Aorta (tissue), 5 donors: ENCODE measurements at places on chromosomes 13 and 19. TPM values are rescaled to one million over a fixed set of nuclear protein-coding genes. Genes with fewer than 3 reads are reported as not detected.

DNA sequence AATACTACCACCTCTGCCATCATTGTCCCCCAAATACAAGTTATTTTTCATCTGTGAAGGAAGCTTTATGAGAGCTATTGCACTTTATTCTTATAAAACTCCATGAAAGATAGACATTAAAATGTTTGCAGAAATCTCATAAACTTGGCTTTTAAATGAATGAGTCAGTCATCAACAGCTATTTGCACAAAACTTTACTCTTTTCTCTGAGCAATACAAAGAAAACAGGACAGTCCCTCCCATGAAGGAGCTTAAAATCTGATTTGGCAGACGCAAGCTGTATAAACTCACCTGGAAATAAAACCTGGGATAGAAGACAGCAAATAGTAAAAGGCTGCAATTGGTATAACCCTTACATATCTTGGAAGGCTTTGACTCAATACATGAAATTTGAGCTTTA, 16.6 kb upstream of the RCBTB1 start:
- H3K27ac ChIP-seq = no peak overlapping the region
- no peaks in the 10 kb centered on the region for H3K4me1 ChIP-seq
- no peak for DNase-seq
- no peaks in the 10 kb centered on the region for H3K36me3 ChIP-seq
- no peak overlapping the region for H3K4me3 ChIP-seq

- peak; percentile 65 for DNase-seq
- no peaks in the 10 kb centered on the region for H3K27me3 ChIP-seq
- no peaks in the 10 kb centered on the region for H3K36me3 ChIP-seq
- H3K27ac ChIP-seq = no peak overlapping the region
Measured at GRCh38 chr19:50607874-50608785, 31.6 kb downstream of the SYT3 start.

DNA sequence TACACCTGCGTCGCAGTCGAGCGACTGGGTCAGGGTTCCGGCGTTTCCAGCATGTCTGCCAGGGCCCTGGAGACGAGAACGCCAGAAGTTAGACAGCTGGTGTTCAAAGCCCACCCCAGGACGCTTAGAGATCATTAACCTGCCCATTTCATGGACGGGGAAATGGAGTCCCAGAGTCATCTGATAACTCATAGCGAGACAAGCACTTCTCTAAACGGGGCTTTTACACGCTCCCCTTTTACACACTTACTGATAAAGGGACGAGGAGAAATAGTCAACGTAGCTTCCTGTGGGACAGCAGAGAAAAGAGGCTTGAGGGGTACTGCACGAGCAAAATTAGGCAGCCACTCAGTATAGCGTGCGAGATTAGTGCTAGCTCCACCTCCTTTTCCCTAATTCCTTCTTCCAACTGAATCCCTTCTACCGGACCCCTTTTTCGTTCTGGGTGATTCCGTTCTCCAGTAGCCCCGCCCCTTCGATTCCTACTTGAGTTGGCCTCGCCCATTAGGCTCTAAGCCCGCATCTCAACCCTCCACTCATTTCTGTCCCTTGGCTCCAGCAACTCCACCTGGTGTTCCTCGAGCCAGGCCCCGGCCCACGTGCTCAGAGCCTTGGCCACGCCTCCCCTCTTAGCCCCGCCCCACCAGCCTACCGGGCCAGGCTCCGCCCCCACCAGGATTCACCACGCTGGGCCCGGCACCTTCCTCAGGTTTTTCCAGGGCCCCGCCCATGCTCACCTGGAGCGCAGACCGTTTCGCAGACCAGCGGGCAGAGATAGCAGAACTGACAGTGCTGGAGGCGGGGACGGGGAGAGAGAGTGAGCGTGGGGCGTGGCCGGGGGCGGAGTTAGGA, 3.7 kb downstream of the HRC start:
- no peak overlapping the region for H3K27ac ChIP-seq
- H3K4me1 ChIP-seq = no peaks in the 10 kb centered on the region
- H3K4me3 ChIP-seq = no peak overlapping the region
- H3K27me3 ChIP-seq = no peaks in the 10 kb centered on the region
- peak; percentile 87 for DNase-seq

GRCh38 chr13:105428811-105429210, 1106.7 kb downstream of the EFNB2 start:
- no peak overlapping the region for H3K4me3 ChIP-seq
- no peaks in the 10 kb centered on the region for H3K36me3 ChIP-seq
- no peaks in the 10 kb centered on the region for H3K27me3 ChIP-seq
- no peak for DNase-seq
- H3K4me1 ChIP-seq = no peaks in the 10 kb centered on the region
- no peak overlapping the region for H3K27ac ChIP-seq

DNA sequence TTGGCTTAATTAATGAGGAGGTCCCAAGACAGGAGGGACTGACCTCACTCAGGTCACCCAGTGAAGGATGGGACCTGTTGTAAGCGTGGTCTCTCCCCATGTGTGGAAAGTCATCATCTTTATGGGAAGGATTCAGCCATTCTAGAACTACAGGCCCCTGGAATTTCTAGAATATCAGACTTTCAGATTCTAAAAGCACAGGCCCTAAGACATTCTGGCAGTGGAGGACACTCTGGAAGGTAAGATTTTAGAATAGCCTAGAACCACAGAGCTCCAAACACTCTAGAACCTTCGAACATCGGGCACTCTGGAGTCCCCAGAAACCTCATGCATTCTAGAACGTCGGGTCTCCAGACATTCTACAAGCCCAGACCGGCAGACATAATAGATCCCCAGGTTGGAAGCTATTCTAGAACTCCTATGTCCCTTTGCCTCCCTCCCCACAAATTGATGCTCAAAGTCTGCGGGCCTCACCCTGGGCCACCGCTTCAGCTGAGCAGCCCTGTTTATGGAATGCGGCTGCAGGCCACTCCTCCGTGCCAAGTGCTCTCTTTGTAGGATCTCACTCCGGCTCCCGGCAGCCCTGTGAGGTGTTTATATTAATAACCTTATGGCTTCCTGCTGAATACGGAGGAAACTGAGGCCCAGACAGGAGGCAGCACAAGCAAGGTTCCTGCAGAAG, 1.9 kb upstream of the KLK15 start:
- H3K27me3 ChIP-seq = no peaks in the 10 kb centered on the region
- no peak overlapping the region for H3K4me3 ChIP-seq
- no peak for DNase-seq
- no peaks in the 10 kb centered on the region for H3K4me1 ChIP-seq

WDR62 gene
- 0.25 TPM for polyA plus RNA-seq
